H1 (cell line): ENCODE measurements at places on chromosomes 3 and 15. TPM values are rescaled to one million over a fixed set of nuclear protein-coding genes. Genes with fewer than 3 reads are reported as not detected.
A peak's percentile ranks its signal among the peaks of the same experiment; 100 is the strongest.

Gene PAK6
- 9.0 and 9.4 TPM in 2 replicates for total RNA-seq

Gene HTR3E
- not detected in 2 replicates for total RNA-seq

Gene BNC1
- 0.67 and 0.99 TPM in 2 replicates for total RNA-seq

Gene CLRN1
- 0.35 and 0.59 TPM in 2 replicates for total RNA-seq

Gene FAM43A
- 2.6 and 2.9 TPM in 2 replicates for total RNA-seq

Gene VIPR1
- total RNA-seq, result 10.1 and 11.3 TPM in 2 replicates

- no peak for DNase-seq
Measured at GRCh38 chr3:124796477-124796876, 66.2 kb downstream of the UMPS start.

DNA sequence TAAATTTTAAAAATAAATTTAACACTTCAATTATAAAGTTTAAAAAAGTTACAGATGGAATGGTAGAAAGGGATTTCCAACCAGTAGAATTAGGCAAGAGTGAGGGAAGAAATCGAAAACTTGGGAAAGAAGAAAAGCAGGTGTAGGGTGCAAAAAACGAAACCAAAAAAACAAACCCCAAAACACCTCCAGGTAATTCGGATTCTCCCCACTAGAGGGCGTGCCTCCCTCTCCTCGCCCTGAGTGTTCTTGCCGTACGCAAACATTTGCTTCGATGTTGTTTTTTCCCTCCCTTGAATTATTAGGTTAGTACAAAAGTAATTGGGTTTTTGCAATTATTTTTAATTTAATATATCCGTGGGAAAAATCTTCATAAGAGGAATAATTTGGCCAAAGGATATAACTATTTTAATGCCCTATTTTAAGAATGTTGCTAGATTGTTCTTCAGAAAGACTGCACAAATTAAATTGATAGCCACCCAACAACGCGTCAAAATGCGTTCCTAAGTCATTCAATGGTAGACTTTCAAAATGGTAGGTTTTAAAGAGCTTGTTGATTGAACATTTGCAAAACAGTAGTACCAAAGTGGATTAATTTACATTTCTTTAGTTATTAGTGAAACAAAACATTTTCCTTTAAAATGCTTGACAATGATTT is 63.7 kb downstream of the SLC30A4 start:
- peak; percentile 91 for DNase-seq

DNA sequence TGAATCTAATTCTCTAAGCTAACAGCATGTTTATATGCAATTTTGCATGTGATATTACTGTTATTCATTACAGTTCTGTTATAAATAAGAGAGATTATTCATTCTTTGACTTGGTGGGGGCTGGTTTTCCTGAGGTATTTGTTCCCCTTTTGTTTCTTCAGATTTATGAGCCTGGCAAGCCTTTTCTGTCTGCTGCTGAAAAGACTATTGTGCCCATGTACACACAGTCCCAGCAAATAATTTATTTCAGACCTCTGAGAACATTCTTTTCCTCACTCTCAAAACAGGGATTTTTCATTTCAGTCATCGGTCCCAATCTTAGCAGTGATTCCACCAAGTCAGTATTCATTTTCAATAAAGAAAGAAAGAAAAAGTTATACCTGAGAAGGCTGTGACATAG is 716.8 kb downstream of the NSUN3 start:
- DNase-seq, result no peak

DNA sequence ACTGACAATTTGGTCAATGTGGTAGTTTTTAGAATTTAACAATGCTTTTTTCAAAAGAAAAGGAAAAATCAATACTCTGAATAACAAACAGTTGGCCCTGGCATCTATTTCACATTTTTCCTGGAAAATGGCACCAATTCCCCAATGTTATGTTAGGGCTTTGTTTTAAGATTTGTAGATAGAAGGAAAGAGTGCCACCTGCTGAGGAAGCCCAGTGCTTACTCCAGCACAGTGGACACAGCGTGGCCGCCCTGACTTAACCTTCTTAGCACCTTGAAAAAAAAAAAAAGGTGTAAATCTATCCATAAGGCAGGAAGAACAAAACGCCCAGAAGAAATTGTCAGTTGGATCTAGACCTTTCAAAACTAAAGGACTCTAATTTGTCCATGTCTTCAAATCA is 110.7 kb upstream of the CNTN4 start:
- no peak for DNase-seq

DNA sequence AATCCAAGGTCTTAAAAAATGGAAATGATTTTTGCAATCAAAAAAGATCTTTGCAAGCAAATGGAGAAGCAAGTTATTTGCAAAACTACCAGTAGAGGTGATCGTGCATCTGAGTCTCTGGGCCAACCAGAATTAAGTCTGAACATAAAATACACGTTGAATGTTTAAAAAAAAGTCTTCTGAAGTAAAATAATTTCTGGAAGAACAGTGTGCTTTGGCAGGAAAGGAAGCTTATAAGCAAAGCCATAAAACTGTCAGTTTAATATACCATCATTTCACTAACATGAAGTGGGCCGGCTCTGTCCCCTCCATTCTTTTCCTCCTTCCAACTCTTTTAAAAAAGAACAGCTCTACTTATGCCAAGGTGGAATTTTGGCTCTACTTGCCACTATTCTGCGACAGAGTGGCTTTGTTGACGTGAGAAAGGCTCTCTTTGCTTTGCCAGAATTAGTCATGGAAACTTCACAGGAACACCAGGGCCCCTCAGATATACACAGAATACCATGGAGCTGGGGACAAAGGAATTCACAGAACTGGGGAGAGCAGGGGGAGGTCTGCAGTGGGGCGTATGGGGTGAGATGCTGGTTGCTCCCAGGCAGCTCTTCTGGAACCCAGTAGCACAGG is 29.8 kb downstream of the FSTL1 start:
- no peak for DNase-seq

GRCh38 chr3:4568841-4569240 is 75.7 kb downstream of the ITPR1 start:
- DNase-seq, result no peak

- DNase-seq, result no peak
Measured at GRCh38 chr15:59739557-59740186, 50.6 kb upstream of the BNIP2 start.

DNA sequence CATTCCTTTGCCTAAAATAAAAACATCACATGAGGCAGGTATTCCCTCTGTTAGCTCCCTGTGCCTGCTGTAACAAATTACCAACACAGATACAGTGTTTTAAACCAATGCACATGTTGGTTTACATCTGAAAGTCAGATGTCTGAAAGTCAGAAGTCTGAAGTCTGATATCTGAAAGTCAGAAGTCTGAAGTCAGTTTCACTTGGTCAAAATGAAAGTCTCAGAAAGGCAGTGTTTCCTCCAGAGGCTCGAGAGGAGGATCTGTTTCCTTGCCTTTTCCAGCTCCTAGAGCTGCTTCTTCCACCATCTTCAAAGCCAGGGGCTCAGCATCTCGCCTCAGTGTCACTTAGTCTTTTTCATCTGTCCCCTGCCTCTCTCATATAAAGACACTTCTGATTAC is 22.0 kb downstream of the SST start:
- no peak for DNase-seq

GRCh38 chr3:50162034-50162883 is 7.1 kb downstream of the SEMA3F start:
- no peak for DNase-seq

- DNase-seq, result no peak
Measured at GRCh38 chr15:81292523-81293001, 31.4 kb downstream of the STARD5 start.

- DNase-seq, result no peak
Measured at GRCh38 chr3:150235799-150236198, 172.3 kb upstream of the TSC22D2 start.

- DNase-seq, result no peak
Measured at GRCh38 chr3:46442576-46443530, 21.9 kb downstream of the LTF start.
